ENCODE measurements at places on chromosomes 7 and 10.
A peak's percentile ranks its signal among the peaks of the same experiment; 100 is the strongest.

DNA sequence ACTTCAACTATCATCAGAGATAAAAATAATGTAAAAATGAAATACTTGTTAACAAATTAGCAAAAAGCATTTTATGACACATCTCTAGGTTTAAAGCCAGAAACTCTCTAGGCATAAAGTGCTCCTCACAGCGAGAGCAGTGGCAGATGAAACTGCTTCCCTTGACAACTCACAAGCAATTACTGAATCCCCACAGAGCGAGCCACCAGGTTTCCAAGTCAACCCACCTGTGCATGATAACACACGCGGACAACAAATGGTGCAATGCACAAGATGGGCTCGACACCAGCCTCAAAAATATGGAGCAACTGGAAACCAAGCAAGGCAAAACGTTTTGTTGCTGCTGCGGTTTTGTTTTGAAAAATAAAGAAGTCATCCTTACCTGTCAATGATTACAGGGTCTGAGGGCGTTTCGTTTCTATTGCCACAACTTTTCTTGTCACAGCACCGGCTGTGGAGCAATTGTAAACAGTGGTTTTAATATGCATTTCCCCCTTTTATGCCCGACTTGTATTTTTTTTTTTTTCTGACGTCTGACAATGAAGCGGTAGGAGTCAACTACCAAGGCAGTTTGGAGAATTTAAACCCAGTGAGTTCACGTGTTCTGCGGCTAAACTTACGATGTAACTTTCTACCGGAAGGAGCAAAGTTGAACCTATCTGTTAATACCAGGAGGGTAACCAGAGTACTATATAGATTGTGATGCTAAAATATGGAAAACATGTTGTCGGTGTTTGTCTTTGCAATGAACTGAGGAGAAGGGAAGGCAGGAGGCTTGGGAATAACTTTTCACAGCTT, 7.0 kb downstream of the EBF3 start:
- DNase-seq = peak; percentile 61

GRCh38 chr10:75540981-75541380, 109.6 kb downstream of the LRMDA start:
- no peak for DNase-seq

GRCh38 chr10:126868371-126868770, 36.9 kb upstream of the DOCK1 start:
- no peak for DNase-seq

- DNase-seq = no peak
Observed at GRCh38 chr10:125984865-125985495, 88.6 kb downstream of the FANK1 start.

GRCh38 chr7:156819733-156820295, 73.2 kb downstream of the LMBR1 start:
- DNase-seq = no peak

DNA sequence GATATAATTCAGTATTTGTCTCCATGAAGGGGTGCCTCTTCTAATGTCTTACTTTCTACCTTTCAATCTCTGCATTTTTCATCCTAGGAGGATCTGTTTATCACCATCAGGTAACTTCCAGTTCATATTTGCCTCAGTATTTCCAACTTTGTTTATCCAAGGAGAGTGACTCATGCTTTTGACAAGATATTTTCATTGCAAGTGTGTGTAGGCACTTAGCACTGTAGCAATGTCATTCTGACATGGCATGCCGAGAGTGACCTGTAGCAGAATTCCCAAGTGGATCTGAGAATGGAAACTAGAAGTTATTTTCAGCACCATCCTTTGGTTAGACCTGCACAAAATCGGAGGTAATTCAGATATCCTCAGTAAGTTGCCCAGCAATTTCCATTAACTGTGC, 129.9 kb downstream of the INHBA start:
- DNase-seq = no peak

GRCh38 chr10:66455304-66455703, 470.5 kb upstream of the LRRTM3 start:
- peak; percentile 22 for DNase-seq

DNA sequence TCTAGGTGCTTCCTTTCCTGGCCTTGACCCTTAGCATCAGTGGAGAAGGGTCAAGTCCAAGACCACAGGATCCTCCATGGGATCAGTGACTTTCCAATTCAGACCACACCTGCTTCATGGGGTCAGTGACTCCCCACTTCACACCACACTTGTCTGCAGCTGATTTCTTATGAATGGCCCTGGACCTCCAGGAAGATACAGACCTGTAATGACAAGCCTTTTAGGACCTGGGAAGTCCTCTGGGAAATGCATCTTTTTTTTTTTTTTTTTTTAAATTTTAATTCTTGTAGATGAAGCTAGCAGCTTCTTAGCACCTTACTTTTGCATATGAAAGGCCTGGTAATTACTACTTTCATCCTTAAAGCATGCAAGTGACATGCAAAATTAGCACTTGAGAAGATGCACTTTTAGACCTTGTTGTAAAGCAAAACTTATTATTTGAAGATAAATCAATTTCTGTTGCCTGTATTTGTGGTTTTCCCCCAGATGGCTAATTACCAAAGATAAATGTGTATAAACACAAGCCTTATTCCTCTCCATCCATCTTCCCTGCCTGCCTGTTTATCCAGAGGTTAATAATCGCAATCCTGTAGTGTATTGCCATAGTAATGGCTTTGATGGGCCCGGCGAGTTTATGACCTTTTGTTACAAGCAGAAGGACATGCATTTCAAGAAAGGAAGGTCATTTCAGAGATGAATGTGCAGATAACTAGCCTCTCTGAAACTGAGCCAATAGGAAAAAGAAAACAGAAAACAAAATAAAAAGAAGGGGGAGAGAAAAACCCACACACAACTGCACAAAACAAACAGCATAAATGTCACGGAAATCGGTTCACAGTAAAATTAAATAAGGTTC, 1018.7 kb downstream of the TYW1 start:
- DNase-seq = no peak

GRCh38 chr10:49187950-49188761, at the start of gene TMEM273:
Gene TMEM273, minus strand, starts transcription at chr10:49188391. Its CDS starts 55 bp downstream, at chr10:49188336.
- DNase-seq = no peak

DNA sequence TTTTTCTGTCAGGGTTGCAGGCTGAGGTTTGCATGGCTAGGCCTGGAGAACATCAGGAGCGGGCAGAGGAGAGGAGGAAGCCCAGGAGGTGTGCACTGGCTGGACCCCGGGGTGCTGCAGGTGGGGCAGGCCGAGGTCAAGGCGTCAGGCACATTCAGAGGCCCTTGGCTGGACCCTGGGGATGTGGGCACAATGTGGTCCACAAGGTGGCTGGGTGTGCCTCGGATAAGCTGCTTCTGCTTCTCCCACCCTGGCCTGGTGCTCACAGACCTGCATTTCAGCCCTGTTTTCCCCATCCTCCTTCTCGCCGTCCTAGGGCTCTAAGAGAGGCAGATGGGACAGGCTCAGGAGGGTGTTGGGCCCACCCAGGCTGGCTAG, 108.2 kb downstream of the ADCY1 start:
- no peak for DNase-seq

- no peak for DNase-seq
Observed at GRCh38 chr7:157819455-157819807, 482.6 kb downstream of the DNAJB6 start.

- DNase-seq = peak; percentile 76
Observed at GRCh38 chr10:93006435-93007039, 54.1 kb upstream of the CYP26C1 start.

All from cardiac fibroblast (primary cell).